GM12865 (cell line): ENCODE measurements at places on chromosomes 2 and 18.

DNA sequence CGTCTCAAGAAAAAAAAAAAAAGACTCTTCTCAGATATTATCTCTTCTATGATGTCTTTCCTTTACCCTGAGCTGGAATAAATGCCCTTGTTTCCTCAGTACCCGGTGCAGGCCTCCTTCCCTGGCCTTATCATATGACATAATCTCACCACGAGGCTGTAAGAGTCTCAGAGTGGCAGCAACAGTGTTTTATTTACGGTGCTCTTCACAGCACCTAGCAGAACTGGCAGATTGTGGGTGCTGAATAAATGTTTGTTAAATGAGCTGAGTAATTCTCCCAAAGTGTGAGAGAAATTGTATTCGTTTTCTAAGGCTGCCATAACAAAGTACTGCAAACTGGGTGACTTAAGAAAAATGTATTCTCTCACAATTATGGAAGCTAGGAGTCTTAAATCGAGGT lies 82.8 kb upstream of the CD28 start:
- no peak for DNase-seq

DNA sequence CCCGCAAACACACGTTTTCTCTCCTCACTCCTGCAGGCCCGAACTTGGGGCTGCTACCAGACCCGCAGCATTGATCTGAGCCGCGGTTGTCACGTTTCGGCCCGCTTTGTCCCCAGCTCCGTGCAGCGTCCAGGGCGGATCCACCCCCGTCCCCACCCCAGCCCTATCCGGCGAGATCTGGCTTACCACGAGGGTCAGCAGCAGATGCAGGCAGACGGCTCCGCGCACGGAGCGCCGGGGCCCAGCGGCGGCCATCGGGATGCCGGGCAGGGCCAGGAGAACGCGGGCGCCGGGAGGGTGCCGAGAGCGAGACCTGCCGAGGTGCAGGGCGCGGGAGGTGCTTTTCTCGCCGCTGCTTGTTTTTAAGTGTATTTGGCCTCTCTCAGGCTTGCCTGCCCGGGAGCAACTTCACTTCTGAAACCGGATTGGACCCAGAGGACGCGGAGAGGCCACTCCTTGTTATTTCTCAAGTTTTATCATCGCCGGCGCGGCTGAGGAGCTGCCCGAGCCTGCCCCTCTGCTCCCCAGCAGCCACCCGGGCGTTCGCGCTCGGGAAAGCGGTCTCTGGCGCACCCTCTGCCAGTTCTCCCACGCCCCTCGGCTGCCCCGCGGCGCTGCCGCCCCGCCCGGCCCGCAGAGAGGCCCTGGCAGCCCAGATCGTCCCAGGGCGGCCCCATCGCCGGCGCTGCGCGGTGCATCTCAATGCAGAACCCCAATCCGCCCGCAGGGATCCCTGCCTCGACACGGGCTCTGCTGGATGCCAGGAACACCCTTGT lies at the start of gene DSC3:
DSC3 (minus strand) TSS at position 337 of the 776 bp plus-strand sequence; CDS start at position 255, 82 bp downstream.
- DNase-seq: no peak

- no peak for DNase-seq
Measured at GRCh38 chr18:50289108-50289443, 1.6 kb upstream of the CXXC1 start.

DNA sequence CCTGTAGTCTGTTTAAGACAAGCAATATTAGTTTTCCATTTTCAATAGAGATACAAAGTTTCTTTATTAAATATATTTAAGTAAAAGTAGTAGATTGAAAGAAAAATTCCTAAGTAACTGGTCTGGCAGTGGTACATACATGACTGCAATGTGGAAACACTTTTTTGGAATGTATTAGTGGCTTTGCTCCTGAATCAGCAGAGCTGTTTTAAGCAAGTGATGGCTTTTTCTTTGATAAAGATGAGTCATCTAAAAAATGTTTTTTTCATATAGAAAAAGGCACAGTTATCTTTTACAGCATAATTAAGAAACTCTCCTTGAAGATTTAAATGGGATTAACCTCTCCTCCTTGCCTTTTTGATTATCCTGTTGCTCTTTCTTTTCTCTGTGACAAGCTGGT lies 34.9 kb downstream of the KDM3A start:
- DNase-seq: no peak

DNA sequence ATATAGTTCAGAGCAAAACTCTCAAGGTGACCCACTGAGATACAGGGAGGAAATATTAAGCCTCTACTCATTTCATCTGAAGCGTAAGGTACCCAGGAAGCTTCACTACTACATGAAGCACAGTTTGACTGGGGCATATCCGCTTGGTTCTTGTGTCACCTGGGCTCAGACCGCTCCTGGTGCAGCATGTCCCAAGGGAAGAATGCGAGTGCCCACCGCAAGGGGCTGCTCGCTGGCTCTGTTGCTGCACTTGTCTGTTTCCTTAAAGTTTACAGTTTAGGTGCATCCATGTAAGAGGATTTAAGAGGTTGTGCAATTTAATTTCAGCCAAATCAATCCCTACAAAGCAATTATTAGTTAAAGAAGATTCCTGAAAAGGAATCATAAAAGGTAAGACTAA lies 507.8 kb downstream of the FBXO15 start:
- no peak for DNase-seq

- no peak for DNase-seq
Measured at GRCh38 chr2:224836263-224836662, 120.1 kb upstream of the CCDC195 start.

DNA sequence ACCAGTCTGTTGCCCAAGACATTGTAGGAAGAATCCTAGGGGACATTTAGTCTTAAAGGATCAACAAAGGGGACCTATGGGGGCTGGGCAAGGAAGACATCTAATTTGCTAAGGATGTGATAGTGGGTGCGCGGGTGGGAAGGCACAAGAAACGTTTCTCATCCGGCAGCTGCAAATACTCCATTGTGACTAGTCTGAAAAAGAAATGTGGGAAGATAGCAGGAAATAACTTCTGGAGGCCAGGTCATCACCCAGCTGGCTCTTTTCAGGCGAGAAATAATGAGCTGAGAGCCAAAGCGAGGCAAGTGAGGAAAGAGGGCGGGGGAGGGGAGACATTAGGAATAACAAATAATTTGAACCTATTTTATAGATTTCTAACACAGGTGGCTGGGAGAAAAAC lies 70.3 kb upstream of the NCK2 start:
- DNase-seq: no peak

DNA sequence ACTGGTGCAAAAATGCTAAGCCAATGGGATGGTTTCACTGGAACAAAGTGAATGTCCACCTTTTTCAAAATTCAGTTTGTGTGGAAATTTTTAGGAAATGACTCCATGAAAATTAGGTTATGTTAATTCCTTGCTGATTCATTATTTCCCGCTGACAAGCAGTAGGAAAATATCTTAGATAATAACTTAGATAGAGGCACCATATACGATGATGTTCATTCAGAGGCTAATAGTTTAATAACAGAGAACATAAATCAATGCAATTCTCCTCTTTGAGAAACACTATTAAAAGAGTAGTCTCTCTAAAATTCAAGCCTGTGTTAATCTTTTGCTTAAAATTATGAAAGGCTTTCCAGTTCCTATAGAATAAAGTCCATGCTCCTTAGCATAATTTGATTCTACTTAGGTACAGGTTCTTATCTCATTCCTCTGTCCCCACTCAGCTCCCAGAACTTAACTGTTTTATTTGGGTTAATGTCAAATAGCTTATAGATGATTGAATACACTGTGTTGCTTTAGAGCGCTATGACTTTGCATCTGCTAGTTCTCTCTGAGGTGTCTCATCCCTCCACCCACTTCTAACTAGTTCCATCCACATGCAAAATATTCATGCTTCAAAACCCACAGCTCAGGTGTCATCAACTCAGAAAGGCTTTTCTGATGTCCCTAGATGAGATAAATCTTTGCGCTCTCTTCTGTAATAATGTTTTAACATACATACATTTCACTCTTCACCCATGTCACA lies 503.6 kb downstream of the ERBB4 start:
- DNase-seq: no peak

DNA sequence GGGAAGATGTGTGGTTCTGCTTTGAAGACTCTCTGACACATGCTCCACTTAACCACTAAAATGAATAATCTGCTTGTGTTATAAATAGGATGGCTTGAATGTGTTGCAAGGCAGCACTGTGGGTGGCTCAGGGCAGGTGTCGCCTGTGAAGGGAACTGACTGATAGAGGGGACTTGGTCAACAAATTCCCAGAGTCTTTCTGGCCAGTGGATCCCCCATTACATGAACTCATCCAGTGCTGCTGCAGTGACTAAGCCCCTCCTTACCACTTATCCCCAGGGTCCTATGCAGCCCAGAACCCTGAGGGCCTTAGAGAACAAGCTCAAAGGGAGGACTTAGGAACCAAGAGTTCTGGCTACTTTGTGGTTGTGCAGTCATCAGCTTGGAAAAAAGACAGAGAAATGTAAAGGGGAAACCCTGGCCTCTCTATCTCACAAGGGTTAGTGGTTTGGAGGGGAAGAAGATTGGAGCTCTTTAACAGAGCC lies 226.2 kb upstream of the TNP1 start:
- peak; percentile 38 for DNase-seq

GRCh38 chr2:196597531-196597930 lies 42.0 kb upstream of the CCDC150 start:
- no peak for DNase-seq

DNA sequence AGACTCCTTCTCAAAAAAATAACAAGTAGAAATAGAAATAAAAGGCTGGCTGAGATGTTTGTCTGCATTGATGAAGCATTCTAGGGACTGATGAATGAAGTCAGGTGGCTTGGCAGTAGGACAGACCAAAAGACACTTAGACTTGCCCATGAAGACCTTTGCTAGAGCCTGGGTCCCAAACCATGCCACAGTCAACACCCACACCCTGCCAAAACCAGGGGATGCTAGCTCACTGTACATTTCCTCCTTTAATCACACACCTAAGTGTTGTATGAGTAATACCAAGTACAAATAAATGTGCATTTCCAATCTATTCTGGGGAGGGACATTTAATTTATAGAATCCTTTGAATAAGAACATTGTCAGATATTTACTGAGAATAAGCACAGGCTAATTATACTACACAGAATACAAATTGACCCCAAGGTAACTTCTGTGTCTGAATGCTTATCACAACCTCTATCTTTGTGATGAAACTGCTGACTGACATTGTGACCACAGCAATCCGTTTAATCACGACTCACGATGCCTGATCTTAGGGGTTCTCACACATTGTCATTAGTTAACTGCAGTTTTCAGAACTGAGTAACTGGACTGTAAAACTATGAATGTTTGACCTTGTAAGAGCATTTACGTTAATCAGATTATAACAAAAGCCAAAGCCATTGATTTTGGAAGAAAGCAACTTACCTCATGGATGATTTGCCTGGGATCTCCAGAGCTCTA lies 10.5 kb upstream of the NOL10 start:
- DNase-seq: no peak

- DNase-seq: no peak
Measured at GRCh38 chr18:62438018-62438329, 84.9 kb upstream of the ZCCHC2 start.

GRCh38 chr18:36335476-36336279 lies 38.2 kb downstream of the FHOD3 start:
- no peak for DNase-seq

DNA sequence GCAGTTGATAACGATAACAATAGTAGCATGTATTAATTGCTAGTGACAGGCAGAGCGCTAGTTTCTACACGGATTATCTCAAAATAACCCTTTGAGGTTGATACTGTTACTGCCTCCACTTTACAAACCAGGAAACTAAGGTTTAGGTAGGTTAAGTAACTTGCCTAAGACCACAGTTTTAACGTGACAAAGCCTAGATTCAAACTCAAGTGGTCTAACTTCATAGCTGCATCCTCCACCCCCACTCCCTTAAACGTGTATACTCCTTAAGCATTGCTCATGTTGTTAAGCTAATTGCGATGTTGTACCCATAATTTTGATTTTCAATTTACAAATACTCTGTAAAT lies 1.2 kb downstream of the ME2 start:
- peak; percentile 52 for DNase-seq

DNA sequence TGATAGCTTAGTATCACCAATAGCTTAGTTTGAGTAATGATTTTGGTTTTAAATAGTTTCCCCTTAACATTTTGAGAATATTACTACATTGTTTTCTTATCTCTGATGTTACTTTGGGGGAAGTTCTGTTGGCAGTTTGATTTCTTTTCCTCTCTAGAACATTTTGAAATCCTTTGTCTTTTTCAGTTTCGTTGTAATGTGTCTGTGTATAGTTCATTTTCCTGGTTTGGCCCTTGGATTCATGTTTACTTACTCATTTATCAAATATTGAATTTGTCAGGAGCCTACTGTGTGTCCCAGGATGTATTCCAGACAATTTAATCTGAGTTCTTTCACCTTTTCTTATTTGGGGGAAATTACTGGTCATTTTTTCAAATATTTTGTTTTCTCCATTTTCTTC lies 16.7 kb downstream of the ANKRD12 start:
- no peak for DNase-seq

DNA sequence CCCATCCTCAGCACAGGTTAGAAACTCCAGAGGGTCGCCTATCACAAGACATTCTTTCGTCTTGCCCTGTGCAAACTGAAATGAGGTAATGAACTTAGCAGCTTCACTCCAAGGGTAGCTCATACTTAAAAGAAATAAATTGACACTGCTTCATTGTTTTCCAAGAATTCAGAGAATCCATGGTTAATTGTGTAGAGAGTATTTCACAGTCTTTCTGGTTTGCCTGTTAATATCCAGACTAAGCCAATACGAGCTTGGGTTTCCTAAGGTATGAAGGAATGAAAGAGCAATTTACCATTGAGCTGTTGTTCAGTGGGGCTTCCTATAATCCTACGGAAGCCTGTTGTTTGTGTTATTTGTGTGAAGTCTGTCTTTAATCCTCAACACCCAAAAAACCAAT lies 58.7 kb downstream of the FAM124B start:
- no peak for DNase-seq

DNA sequence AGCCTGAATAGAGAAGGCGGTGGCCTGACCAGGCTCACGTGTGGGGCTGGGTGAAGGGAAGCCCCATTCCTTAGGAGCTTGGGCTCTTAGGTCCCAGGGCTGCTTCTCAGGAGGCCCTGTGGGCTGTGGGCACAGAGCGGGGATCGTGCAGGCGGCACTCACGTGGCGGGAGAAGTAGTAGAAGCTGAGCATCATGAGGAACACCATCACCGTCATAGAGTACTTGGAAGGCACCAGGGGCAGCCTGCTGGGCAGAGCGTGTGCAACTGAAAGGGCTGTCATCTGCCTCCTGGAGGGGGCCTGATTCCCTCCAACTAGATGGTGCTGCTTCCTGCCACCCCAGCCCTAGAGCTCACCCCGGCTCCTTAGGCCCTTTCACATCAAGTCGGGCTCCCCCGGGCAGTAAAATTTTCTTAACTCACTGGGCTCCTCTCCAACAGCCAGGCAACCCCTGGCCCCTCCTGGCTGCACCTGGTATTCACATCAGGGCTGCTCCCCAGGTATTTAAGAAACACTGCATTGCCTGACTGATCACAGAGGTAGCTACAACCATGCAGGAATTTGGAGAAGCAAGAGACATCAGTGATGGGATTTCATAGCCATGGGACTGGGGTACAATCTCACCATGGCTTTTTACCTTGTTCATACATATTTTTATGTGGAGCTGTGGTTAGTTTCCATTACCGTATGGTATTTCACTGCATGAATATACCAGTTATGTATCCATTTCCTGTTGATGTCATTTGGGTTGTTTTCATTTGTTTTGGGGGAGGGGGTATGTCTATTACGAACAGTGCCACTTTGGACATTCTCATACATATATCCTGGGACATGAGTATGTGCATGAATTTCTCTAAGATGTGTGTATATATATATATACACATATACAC lies 32.9 kb downstream of the CENPO start:
- DNase-seq: no peak

- no peak for DNase-seq
Measured at GRCh38 chr2:96918092-96918753, 48.3 kb upstream of the SEMA4C start.
